Esophagus mucosa (tissue), 1 donor: ENCODE measurements at places on chromosomes 4 and X.
A peak's percentile ranks its signal among the peaks of the same experiment; 100 is the strongest.

DNA sequence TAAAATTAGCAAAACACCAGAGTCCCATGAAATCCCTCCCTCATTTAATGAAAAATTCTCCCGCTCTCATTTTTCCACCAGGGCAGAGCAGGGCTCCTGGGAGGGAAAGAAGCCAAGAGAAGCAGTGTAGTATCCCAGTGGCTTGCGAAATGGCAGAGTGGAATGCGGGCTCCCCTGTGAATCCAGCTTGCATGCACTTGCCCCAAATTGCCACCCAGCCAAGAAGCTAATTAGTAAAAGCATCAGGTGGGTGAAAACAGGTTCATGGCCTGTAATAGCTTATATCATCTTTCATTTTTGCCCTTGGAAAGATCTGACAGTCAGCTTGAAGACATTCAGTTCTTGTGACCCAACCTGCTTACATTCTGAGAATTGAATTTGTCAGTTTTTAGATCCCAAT lies 10.1 kb downstream of the AMOT start:
- peak; percentile 63 for ATAC-seq

DNA sequence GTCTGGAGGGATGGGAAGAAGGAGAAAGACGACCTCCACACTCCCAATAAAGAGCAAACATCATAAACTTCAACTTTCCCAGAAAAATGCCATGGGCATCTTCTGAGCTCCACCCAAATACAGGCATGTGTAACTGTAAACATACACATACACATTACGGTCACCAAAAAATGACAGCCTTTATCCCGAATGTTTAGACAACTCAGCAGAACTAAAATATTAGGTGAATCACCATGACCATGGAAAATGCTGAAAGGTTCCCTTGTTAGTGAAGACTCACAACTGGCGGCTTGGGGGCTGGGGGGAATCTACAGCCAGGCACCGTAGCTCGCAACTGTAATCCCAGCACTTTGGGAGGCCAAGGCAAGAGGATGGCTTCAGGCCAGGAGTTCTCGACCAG lies 33.0 kb downstream of the PRKX start:
- no peak for ATAC-seq

DNA sequence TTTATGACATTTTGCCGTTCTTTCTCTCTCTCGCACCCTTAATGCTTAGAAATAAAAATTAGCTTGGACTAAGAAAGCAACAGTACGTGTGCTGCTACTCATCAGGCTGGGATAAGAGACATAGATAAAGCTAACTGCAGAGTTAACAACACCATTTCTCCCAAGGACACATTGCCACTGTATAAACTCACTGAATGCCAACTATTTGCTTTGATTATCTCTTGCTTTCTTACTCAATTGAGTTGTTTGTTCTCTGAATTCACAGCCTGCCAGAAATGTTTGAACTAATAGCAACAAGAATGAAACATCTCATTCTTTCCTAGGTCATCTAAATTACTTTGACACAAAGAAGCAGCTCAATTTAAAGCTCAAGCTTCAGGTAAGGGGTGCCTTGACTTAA lies 34.6 kb downstream of the F8 start:
- ATAC-seq, result no peak

DNA sequence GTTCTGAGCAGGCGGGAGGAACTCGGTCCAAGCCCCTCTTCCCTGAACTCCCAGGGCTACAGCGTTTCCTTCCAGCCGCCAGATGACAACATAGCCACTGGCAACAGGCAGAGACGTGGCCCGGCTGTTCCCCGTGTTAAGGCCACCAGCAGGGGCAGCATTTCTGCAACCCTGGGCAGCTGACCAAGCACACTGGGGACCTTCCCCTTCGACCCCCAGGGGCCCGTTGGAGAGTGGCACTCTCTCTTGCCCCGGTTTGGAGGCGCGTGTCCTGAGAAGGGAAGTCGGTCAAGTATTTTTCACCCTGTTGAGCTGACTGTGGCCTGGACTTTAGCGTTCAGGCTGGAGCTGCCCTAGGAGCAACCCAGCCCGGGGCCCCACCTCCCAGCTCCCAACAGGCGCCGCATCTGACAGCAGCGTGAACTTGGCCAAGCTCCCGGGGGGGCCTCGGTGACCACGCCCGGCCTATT lies 37.6 kb downstream of the ZBTB49 start:
- ATAC-seq, result no peak

DNA sequence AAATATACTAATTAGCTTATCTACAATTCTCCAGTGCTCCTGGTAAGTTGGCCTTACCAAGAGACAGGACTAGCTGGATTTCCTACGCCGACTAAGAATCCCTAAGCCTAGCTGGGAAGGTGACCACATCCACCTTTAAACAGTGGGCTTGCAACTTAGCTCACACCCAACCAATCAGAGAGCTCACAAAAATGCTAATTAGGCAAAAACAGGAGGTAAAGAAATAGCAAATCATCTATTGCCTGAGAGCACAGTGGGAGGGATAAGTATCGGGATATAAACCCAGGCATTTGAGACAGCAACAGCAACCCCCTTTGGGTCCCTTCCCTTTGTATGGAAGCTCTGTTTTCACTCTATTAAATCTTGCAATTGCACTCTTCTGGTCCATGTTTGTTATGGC lies 1025.0 kb downstream of the RAB28 start:
- ATAC-seq, result no peak

DNA sequence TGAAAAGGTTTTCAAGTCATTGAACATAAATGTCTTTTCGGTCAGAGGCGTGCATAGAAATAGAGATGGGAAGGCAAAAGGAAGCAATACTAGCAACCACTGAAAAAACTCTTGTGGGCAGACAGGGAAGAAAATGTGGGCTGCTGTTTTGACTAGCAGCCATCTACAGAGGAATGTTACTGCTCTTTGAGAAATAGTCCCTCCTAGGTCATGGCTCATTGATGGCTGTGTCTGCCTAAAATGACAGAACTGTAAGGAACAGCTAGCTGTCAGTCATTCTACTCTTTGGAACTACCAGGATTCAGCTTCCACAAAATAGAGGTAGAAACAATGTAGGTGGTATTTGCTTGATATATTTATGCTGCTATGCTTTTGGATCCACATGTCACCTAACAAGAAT lies 26.9 kb upstream of the TMPRSS11B start:
- ATAC-seq, result no peak

- no peak for ATAC-seq
Observed at GRCh38 chr4:17258106-17258505, 253.8 kb downstream of the QDPR start.
